ENCODE measurements at places on chromosomes 7 and 10.

GRCh38 chr10:5509236-5509635, 9.9 kb upstream of the CALML5 start:
- DNase-seq = no peak

DNA sequence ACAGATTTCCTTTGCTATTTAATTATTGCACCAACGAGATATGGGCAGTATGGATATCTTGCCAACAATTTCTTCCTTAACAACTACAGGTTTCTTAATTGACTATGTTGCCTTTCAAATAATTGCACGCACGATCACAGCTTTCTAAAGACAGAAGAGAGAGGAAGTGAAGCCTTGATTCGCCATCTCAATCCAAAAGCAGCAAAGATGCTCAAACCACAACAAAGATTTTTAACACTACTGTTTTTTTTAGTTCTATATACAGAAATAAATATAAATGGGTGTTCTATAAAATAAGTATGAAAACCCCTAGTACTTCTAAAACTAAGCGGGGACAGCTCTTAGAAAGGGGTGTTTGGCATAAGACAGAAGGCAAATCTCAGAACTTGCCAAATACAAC, 251.3 kb downstream of the SFMBT2 start:
- no peak for DNase-seq

- DNase-seq = no peak
These were observed 7.6 kb downstream of the SP8 start for GRCh38 chr7:20779041-20779440.

GRCh38 chr7:40704172-40704571, 569.4 kb downstream of the SUGCT start:
- DNase-seq = no peak

GRCh38 chr10:97278491-97278989, 13.9 kb downstream of the ARHGAP19 start:
- no peak for DNase-seq

DNA sequence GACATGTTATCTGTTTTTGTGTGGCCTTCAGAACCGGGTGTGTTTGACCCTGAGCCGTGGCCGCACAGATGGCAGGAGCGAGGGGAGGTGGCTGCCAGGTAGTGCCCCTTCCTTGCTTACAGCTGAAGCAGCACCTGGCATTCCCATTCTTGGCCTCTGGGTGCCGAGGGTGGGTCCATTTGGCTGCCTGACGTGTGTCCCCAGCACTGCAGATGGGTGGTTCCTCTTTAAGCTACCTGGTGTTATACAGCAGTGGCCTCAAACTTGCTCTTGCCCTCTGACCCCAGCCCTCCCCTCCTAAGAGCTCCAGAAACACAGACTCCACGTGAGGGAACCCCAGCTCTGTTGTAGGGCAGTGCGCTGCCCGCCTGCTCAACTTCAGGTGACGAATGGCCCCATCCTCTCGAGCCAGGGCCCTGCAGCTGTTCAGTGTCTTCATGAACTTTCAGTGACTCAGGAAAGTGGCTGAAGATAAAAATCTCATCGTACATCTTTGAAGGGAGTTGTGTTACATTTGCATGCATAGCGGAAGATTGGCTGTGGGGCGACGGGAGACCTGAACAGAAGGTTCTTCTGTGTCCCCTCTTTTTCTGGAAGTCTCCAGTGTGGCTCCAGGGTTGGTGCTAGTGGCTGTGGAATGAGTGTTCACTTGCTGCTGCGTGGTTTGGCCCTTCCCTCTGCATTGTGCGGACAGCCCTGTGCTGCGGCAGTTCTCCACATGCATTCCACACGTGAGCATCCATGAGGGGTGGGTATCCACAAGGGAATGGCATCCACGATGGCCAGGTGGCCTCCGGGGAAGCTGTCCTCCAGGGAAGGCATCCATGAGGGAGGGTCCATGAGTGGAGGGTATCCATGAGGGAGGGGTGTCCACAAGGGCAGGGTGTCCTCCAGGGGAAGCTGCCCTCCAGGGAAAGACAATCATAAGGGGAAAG, 91.6 kb downstream of the INPP5A start:
- DNase-seq = no peak

DNA sequence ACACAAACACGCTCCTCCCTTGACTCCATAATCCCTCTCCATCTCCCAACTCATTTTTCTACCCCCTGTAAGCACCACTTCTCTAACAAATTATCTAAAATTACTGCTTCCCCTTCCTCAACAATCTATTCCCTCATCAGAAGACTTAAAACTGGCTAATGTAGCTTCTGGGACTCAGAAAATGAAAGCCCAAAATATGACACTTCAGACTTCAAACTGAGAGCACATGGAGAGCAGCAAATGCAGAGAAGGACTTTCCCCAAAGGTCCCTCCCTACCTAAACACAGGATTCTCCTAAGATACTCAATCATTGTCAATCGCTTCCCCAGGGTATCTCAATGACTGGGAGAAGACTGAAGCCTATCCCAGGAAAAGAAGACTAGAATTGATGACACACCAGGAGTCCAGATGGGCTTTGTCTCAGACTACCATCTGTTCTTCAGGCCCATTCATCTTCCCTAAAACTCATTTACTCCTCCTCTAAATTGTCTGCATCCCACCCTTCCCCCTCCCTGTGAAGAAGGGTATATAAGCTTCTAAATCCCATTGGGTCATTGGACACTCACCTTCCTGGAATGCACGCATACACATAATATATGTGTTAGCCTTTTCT, 39.2 kb downstream of the ST8SIA6 start:
- DNase-seq = no peak

GRCh38 chr10:98572594-98572993, 125.9 kb upstream of the HPS1 start:
- no peak for DNase-seq

GRCh38 chr7:64873517-64873916, 29.6 kb upstream of the ZNF273 start:
- DNase-seq = peak; percentile 64

DNA sequence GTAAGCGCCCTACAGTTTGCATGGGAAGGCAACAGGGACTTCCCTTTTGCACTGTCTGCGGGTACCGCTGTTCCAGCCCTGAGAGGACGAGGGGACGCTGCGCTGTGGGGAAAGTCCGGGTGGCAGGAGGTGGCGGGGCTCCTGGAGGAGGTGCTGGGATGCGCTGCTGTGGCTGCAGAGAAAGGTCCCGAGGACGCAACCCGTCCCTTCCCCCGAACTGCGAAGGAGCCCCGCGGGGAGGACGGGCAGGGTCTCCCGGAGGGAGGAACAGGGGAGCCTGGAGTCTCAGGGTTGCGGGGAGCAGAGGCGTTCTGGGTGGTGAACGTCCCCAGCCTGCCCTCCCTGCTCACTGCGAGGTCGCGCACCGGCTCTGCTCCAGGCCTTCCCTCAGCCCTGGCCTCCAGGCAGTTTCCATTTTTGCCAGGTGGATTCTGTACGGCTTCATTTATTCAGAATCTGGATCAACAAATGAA, 91.6 kb downstream of the CXCL12 start:
- no peak for DNase-seq

GRCh38 chr10:91009121-91009520, 88.2 kb upstream of the ANKRD1 start:
- DNase-seq = no peak

DNA sequence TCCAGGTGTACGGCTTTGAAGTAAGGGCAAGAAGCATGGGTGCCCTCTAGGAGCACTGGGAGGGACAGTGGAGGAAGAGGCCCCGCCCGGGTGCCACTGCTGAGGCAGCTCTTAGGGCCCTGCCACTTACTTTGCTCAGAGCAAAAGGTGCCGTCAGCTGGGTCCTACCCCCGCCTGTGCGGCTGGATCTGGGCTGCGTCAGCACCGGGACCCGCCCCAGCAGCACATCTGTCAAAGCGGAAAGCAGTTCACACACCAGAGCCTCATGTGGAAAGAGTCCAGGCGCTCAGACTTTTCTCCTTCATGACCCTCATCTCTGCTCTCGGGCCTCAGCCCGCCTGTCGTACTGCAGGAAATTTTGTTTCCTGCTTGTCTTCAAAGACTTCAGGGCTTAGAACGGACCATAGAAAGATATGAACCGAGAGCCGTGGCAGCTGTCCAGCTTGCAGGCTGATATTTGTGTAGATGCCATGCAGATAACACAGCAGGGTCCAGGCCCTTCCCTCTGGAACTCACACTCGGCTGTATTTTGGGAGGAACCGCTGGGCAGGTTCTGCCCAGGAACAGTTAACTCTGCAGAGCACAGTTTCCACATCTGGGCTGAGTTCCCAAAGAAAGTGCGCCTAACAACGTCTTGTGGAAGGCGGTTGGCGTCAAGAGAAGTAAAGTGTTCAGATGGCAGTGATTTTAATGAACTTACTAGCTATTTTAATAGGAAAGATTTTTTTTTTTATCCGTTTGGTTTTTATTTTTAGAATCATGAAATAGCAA, 44.3 kb upstream of the PRKAR1B start:
- no peak for DNase-seq

- DNase-seq = no peak
These were observed 3.6 kb upstream of the TBX20 start for GRCh38 chr7:35257251-35258124.

DNA sequence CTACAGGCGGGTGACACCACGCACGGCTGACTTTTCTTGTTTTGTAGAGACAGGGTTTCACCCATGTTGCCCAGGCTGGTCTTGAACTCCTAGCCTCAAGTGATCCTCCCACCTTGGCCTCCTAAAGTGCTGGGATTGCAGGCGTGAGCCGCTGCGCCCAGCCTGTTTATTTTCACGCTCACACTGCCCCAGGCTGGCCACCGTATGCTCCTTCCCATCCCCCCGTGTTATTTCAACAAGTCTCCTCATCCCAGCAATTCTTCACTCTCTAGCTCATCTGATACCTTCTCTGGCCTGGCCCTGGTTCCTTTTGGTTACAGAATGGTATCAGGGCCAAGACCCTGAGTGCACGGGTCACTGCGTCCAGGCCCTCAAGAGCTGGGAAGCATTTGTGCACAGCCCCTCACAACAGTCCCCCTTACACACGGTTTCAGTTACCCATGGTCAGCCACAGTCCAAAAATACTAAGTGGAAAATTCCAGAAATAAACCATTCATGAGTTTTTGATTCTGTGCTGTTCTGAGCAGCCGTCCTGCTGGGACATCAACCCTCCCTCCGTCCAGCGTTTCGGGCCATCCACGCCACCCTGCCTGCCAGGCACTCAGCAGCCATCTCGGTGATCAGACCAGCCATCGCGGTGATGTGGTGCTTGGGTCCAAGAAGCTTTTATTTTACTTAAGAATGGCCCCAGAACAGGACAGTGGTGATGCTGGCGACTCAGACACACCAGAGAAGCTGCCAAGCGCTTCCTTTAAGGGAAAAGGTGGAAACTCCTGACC, 8.9 kb downstream of the COX19 start:
- no peak for DNase-seq

DNA sequence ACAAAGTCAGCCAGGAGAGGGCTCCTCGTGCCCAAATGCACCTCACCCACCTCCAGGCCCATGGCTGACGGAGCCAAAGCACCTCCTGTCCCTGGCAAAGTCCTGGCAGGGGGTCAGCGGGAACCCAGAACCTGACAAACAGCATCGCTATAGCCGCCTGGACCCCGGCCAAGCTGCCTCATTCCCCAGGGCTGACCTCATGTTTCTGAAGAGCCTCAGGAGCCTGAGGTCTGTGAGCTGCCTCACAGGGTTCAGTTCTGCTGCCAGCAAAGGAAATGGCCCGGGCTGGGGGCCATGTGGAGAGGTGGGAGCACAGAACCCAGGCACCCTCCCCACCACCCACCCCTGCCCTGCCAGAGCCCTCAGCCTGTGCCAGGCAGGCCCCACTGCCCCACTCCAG, 4.2 kb upstream of the NANOS1 start:
- DNase-seq = no peak

DNA sequence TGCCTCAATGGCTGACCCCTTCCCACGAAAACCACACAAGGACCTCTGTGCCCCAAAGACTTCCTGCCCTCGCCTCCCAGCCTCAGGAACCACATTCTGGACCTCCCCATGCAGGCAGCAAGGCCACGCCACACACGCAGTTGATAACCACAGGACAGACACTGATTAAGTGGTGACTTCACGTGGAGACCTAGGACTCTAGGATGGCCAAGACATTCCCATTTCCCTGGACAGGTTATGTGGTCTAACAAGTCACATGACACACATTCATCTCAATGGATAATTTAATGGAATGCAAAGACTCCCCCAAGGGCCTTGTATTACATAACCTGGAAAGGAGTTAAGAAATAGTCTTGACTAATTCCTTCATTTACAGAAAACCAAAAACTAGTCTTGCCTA, 110.2 kb downstream of the LARP4B start:
- no peak for DNase-seq

GRCh38 chr10:71912431-71912830, 51.8 kb upstream of the CHST3 start:
- DNase-seq = no peak

DNA sequence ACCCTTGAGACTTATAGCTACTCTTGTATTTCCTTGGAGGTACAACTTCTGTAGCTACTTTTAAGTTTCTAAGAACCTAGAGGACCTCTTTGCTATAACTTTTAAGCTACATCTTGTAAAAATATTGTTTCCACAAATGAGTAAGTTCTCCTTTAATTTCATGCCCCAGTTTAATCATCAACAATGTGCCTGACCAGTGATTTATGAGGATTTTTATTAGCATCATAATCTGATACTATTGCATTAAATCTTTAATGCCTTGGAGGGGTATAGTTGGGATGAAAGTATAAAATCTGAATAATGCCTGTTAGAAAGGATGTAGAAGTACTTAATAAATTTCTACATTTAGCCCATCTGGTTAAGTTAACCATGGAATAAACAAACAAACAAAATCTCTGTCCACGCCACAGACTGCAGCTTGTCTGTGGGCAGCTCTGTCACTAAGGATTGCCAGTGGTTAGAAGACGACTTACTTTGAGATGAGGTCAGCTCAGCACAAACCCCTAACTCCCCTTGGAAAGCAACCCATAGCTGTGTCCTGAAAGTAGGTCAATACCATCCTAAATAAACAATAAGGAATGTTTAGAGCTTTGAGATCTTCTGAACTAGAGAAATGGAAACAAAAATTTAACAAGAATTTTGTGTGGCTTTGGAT, 18.3 kb downstream of the UBE2D1 start:
- no peak for DNase-seq

DNA sequence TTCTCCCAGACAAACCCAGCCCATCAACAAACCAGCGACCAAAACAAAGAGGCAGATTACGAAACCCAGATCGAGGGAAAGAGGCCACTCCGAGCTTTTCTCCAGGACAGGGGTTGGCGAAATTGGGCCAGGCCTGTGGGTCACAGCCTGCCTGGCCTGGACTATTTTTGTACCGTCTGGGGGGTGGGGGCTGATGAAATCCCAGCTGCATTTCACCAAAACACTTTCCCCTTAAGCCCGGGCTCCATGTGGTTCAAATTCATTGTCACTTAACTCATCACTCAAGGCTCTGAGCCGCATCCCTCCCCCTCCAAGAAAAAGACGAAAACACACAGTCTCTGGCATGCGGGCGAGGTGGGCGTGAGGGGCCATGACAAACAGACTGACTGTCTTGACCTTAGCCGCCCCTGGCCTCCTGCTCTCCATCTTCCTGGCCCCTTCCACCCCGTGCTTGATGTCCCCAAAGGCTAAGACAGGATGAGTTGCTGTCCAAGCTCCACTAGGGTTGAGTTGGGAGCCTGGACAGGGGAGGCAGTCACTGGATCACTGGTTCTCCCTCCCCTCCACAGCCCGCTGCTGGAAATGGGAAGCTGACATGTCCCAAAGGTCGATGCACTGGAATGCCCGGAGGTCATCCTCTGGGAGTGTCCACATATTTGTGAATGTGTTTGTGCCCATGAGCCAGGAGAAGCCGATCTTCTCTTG, 19.2 kb downstream of the TMEM270 start:
- DNase-seq = no peak
